ENCODE measurements at places on chromosomes 1 and 21.
A peak's percentile ranks its signal among the peaks of the same experiment; 100 is the strongest.

GRCh38 chr21:39804240-39804639, 59.3 kb downstream of the IGSF5 start:
- DNase-seq, result no peak

- peak; percentile 11 for DNase-seq
These were observed at the start of gene RPS6KA1 for GRCh38 chr1:26529655-26530409. Gene RPS6KA1, plus strand, starts transcription at chr1:26529761. Its CDS starts 160 bp downstream, at chr1:26529921.

- no peak for DNase-seq
These were observed 120.6 kb downstream of the CACNA1E start for GRCh38 chr1:181603735-181604410.

DNA sequence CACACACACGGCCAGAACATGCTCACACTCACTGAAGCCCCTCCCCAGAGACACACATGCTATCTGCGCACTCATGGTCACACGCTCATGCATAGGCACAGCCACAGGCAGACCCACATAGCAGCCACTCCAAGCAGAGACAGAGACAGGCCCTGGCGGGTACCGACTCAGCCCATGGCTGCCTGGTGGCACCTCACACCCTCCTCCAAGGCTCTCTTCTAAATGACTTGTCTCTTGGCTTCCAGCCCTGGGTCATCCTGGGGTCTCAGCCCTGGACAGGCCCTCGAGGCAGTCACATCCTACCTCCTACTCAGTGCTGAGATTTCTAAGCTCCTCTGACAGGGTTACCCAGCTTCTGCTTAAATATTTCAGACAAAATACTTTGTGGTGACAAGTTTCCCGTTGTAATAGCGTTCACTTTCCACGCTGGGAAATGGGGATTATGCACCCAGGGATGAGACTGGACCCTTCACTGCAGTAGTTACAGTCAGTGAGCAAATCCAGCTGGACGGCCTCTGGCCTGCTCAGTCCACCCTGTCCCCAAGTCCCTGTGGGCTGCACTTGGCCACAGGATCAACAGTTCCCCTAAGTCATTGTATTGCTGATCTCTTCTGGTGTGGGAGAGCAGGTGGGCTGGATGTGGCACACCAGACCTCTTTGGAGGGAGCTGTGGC, 2.9 kb upstream of the NFASC start:
- DNase-seq, result no peak

DNA sequence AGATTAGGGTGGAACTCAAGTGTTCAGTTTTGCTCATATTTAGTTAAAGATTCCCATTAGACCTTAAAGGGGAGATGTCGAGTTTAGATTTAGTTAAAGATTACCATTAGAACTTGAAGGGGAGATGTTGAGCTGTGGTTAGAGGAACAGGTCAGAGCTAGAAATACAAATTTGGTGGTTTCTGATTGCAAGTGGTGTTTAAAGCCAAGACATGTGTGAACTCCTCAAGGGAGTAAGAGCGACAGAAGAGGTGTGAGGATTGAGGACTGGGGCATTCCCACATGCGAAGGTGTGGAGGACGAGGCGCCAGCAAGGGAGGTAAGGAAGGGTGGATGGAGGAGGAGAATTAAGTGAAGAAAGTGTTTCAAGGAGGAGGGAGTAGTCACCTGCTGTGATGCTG, 168.6 kb downstream of the IER5 start:
- DNase-seq, result no peak

GRCh38 chr1:4002741-4003140, 102.7 kb upstream of the C1orf174 start:
- no peak for DNase-seq

DNA sequence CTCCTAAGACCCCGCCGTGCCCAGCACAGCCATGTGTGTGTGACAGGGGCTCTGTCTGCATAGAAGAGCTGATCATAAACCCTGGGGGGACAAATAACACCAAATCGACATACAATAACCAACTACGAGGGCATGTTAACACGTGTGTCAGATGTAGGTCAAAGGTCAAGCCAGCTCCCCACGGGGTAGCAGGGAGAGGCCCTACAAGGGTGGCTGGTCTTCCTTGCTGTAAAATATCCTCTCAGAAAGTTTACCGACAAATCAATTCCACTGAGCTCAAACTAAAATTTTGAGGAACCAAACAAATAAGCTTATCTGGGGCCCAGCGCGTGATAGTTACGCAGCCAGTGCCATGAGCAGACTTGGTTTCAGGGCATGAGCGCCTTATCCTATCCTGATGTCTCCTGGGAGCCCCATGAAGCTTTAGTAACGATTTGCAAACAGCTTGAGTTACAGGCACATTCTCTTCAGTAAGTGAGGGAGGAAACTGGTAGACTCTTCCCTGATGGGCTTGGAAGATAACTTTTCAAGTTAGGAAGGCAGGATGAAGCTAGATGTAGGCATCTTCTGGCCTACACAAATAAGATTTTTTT, 2.7 kb upstream of the TMPRSS3 start:
- DNase-seq, result no peak

GRCh38 chr1:213828867-213829266, 158.9 kb upstream of the PROX1 start:
- no peak for DNase-seq

DNA sequence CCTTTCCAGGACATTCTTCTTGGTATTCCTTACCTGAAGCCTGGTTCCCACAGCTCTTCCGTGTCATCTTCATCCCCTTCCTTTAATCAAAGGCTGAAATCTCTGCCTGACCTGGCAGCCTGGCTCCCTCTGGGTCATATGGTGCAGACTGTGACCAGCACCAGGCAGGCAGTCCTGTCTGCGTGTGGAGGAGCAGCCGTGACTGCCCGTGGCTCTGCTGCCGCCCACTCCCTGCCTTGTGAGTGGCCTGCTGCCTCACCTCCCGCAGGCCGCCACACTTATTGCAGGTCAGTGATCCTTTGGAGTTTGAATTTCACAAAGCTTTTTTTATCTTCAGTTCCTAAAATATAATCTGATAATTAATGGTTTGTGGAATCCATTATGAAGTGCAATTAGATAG, 36.2 kb upstream of the EPHA8 start:
- DNase-seq, result no peak

DNA sequence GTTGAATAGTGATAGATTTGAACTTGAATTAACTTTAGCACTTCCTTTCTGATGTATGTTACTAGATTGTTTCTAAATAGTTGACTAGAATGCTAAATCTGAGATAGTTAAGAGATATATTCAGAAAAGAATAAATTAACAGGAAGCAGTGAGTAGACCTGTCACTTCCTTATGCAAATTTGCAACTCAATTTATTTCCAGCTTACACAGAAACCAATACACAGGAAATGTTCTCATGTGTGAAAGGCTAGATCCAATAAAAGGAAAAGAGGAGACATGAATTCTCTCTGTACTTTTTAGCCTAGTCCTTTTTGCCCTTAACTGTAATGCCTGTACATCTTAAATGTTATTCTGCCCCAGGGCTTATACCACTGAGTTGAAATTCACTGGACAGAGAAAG, 522.3 kb downstream of the COL11A1 start:
- DNase-seq, result no peak

DNA sequence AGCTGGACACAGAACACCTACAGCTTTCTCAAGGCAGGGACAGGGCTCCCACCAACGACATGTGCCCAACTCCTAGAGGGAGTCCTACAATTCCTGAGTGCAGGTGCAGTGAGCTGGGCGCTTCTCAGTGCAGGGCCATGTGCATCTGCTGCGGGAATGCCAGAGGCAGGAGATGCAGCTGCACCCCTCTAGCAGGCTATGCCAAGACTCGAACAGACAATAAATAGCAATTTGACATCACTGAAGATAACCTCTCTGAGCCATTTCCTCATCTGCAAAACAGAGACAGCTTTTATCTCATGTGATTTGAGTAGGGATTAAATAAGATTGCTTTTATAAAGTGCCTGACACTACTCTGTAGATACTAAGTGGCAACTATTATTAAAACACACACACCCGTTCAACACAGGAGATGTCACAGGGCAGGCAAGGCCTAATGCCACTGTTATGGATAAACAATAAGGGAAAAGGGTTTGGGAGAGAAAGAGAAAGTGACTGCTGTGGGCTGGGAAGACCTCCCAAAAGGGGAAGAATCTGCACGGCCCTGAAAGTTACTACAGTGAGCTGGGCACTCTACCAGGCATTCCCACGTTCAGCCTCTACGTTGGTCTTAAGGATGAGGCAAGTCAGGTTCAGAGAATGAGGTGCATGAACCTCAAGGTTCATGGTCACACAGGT, 5.7 kb downstream of the SLC9A1 start:
- DNase-seq, result no peak

- DNase-seq, result peak; percentile 67
These were observed 48.5 kb downstream of the PIGK start for GRCh38 chr1:77170687-77171086.

GRCh38 chr1:47727051-47727696, 270.0 kb downstream of the TRABD2B start:
- no peak for DNase-seq

DNA sequence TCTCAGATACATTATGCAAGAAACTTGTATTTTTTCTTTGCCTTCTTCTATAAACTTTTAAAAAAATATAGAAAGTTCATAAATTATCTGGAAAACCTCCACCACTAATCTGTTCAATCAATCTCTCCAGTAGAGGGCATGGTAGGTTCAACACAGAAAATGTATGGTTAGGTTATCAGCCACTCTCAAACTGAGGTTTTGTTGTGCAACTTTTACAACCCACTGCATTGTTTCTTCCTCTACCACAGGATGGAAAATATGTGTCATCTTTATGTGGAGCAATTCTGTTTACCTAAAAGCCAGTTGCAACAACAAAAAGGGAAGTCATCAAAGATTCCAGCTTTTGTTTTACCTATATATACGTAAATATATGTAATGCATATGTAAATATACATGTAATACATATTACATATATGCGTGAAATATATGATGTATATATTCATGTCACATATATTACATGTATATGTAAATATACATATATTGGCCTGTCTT, 3.0 kb upstream of the RGS2 start:
- DNase-seq, result peak; percentile 91

GRCh38 chr1:33336580-33336979, 15.7 kb upstream of the A3GALT2 start:
- DNase-seq, result no peak

- DNase-seq, result no peak
These were observed 11.1 kb downstream of the NOS1AP start for GRCh38 chr1:162080472-162081015.

DNA sequence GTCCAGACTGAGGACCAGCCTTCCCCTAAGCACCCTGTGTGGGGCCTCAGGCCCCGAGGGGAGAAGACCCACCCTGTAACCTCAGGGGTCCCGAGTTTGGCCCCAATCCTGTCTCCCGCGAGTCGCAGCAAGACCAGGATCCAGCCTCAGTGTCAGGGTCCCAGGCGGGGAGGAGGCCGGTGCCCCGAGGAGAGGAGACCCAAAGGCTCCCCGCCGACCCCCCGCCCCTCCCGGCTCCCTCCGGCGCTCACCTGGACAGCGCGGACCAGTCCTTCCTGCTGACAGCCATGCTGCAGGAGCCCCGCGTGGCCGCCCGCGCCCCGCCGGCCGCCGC, at the start of gene LAD1:
Gene LAD1, minus strand, starts transcription at position 307 of the 334 bp plus-strand sequence. Its CDS starts 18 bp downstream, at position 289.
- DNase-seq, result no peak

DNA sequence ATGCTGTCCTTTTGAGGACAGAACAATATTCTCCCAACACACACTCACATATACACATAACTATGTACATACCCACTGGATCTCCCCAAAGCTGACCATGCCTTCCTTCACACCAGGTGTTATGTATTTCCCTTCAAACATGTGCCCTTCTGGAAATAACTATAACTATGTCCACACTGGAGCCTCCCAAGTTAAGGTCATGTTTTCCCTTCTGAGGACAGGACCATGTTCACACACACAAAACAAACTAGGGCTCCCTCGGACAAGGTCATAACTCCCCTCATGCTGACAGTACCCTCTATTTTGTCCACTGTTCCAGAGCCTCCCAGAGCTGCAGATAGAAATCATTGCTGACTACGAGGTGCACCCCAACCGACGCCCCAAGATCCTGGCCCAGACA, 7.8 kb downstream of the MMACHC start:
- no peak for DNase-seq

- no peak for DNase-seq
These were observed 161.5 kb downstream of the ADSS2 start for GRCh38 chr1:244289991-244290785.

- DNase-seq, result peak; percentile 94
These were observed 15.9 kb downstream of the SLC27A3 start for GRCh38 chr1:153790966-153791647.

- no peak for DNase-seq
These were observed 23.7 kb downstream of the IL23R start for GRCh38 chr1:67189953-67190352.
